ENCODE measurements at places on chromosomes 5 and 9.

DNA sequence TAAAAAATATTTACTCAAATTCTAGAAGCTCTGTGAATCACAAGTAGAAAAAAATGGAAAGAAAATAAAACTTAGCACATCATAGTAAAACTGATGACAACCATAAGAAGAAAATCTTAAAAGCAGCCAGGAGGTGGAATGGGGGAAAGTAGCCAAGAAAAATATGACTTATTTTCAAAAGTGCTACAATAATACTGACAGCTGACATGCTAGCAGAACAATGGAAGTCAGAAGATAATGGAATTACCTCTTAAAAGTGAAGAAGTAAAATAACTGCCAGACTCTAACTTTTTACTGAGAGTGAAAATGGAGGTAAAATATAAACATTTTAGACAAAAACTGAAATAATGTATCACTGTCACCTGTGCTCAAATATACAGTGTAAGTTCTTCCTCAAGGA lies 532.2 kb upstream of the SGCD start:
- no peak overlapping the region for H3K27ac ChIP-seq
- no peaks in the 10 kb centered on the region for H3K36me3 ChIP-seq
- H3K4me1 ChIP-seq: no peaks in the 10 kb centered on the region
- DNase-seq: no peak
- H3K27me3 ChIP-seq: peaks cover 1% of the 10 kb centered on the region

DNA sequence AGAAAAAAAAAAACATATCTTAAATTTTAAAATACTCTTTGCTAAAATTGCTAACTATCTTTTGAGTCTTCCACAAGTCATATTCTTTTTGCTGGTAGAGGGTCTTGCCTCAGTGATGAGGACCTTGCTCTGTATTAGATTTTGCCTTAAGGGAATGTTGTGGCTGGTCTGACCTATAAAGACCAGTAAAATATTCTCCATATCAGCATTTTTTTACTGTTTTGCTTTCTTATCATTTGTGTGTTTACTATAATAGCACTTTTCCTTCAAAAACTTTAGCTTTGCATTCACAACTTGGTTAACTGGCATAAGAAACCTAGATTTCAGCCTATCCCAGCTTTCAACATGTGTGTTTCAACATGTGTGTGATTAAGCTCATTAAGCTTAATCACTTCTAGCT lies 224.7 kb upstream of the CDH18 start:
- H3K36me3 ChIP-seq: no peaks in the 10 kb centered on the region
- H3K4me3 ChIP-seq: no peak overlapping the region
- no peak overlapping the region for H3K27ac ChIP-seq
- DNase-seq: no peak
- no peaks in the 10 kb centered on the region for H3K27me3 ChIP-seq
- H3K4me1 ChIP-seq: no peaks in the 10 kb centered on the region

DNA sequence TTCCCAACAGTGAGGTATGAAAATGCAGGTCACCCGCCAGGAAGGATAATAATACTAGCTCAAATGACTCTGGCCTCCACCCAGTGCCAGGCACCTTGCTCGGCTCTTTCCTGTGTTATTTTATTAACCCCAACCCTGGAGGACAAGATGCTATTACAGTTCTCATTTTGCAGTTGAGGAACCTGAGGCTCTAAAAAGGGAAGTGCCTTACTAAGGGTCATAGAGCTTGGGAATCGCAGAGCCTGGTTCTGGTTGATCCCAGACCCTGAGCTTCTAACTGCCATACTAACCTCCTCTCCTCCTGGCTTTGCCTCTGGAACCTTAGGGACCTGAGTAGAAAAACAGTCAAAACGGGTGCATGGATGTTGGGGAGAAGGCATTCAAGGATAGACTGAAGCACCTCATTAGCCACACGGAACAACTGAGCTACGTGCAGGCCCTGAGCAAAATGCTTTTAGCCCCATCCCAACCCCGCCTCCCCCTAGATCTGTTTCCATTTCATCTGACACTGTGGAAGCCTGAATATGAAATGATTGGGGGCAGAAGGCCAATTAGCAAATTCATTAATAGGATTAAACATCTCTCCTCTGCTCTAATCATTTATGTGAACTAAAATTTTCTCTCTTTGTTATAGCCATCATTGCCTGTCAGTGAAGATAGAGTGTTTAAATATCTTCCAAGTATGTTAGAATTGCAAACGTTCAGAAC lies 7.9 kb downstream of the KCNIP1 start:
- no peaks in the 10 kb centered on the region for H3K4me1 ChIP-seq
- no peak overlapping the region for H3K4me3 ChIP-seq
- DNase-seq: no peak
- no peak overlapping the region for H3K27ac ChIP-seq
- H3K36me3 ChIP-seq: no peaks in the 10 kb centered on the region

DNA sequence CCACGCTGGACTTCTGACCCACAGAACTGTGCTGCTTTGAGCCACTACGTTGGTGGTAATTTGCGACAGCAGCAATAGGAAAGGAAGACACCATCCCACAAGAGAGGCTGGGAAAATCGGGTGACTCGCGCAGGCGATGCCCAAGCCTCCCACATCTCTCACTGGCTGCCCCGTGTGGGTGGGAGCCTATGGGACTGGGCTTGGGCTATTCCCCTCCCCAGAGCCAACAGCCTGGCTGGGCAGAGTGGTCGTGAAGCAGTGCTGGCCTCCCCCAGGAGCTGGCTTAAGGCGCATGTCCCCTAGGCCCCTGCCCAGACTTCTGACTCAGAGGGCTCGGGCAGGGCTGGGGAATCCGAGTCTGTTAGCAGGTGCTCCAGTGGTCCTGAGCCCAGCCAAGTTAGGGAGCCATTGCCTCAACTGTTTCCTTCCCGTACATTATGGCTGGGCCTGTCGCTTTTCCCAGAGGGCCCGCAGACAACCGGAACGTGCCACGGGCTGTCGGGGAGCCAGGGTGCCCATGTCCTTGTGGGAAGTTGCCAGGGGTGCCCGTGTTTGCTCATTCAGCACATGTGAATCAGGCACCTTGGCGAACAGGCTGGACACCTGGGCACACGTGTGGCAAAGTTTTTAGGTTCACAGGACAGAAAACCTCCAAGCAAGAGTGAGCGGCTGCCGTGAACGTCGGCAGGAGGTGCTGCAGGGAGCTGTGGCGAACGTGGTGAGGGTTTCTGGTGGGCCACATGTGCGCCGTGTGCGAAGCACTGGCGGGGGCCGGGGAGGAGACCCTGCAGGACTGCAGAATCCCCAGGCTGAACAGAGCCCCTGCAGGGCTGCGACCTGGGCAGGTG lies 7.0 kb upstream of the RASGEF1C start:
- H3K36me3 ChIP-seq: peaks cover 20% of the 10 kb centered on the region
- no peak overlapping the region for H3K4me3 ChIP-seq
- H3K4me1 ChIP-seq: no peaks in the 10 kb centered on the region
- no peak for DNase-seq
- no peak overlapping the region for H3K27ac ChIP-seq

DNA sequence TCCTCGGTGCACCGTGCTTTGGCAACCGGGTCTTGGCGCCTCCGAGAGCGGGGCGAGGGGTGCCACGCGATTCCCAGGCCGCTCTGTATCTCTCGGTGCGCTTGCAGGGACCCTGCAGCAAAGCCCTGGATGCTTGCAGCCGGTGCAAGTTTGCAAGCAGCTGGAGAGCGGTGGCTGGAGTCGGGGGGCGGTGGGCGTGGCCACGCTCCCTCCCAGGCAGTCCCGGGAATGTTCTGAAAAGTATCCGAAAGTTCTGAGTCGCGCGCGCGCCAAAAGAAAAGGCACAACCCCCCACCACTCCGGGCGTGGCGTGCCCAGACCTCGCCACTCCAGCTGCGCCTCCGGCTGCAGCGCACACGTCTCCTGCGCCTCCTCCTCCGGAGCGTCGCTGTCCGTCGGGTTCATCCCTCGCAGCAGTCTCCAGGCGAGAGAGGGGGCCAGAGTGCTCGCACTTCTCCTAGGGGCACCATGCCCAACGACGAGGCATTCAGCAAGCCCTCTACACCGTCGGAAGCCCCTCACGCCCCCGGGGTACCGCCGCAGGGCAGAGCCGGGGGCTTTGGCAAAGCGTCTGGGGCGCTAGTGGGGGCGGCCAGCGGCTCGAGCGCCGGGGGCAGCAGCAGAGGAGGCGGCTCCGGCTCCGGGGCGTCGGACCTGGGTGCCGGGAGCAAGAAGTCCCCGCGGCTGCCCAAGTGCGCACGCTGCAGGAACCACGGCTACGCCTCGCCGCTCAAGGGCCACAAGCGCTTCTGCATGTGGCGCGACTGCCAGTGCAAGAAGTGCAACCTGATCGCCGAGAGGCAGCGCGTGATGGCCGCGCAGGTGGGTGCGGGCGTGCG lies at the start of gene DMRT1:
TSS of gene DMRT1 (plus strand) at position 327 of the 839 bp plus-strand sequence. CDS start at position 469, 142 bp downstream.
- H3K4me1 ChIP-seq: peaks cover 2% of the 10 kb centered on the region
- H3K4me3 ChIP-seq: peak within 1 kb of the TSS; percentile 34
- peaks cover 27% of the 10 kb centered on the region for H3K27me3 ChIP-seq

GRCh38 chr9:122468735-122469134 lies 9.0 kb downstream of the OR1J1 start:
- H3K27me3 ChIP-seq: no peaks in the 10 kb centered on the region
- no peak overlapping the region for H3K27ac ChIP-seq
- no peak overlapping the region for H3K4me3 ChIP-seq
- no peaks in the 10 kb centered on the region for H3K4me1 ChIP-seq
- DNase-seq: no peak

Measured in glutamatergic neuron (in vitro differentiated cells).